ENCODE measurements at places on chromosomes 12 and 14. TPM values are rescaled to one million over a fixed set of nuclear protein-coding genes. Genes with fewer than 3 reads are reported as not detected.
A peak's percentile ranks its signal among the peaks of the same experiment; 100 is the strongest.

DNA sequence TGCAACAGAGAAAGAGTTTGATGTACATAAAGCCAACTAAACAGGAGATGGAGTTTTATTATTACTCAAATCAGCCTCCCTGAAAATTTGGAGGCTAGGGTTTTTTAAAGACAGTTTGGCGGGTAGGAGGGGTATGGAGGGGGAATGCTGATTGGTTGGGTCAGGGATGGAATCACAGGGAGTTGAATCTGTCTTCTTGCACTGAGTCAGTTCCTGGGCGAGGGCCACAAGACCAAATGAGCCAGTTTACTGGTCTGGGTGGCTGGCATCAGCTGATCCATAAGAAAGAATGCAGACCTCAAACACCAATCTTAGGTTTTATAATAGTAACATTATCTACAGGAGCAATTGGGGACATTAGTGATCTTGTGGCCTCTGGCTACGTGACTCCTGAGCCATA lies 64.9 kb downstream of the RIN3 start:
- DNase-seq, result no peak

GRCh38 chr14:103698380-103699260 lies 16.6 kb downstream of the XRCC3 start:
- DNase-seq, result peak; percentile 88

GRCh38 chr12:124621296-124621660 lies 53.9 kb upstream of the NCOR2 start:
- peak; percentile 94 for DNase-seq

GRCh38 chr12:25979059-25979458 lies 20.6 kb downstream of the RASSF8 start:
- no peak for DNase-seq

DNA sequence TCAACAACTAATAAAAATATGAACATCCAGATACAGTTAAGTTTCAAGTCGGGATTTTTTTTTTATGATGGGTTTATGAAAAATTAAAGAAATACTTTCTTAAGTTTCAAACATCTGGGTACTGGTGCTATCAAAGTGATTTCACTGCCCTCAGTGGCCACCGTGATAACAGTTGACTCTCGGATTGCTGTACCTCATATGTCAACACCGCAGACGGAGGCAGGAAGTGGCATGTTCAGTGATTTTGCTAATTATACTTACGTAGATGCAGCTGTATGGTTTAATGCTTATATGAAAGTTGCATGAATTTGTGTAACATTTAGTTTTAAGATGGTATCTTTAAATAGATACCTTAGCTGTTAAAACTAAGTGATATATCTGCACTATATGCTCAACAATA lies 20.8 kb upstream of the FBLN5 start:
- DNase-seq, result no peak

- no peak for DNase-seq
Observed at GRCh38 chr12:26627335-26627734, 205.7 kb downstream of the ITPR2 start.

DNA sequence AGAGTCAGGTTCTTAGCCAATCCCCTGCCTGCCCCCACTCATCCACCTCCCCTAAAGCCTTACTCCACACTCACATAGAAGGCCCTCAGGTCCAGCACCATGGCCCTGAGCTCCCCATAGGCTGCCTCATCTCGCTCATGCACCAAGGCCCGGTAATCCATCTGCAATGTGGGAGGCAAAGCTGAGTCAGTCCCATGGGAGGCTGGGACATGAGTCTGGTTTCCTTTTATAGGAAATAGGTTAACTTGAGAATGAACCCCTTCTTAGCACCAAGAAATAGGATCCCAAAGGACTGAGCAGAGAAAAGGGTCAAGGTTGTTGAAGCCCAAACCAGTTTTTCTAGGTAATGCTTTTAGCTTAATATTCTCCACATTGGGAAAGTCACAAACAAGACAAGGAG lies 2.1 kb upstream of the EMC9 start:
- no peak for DNase-seq

GRCh38 chr12:46534327-46534840 lies 161.8 kb upstream of the SLC38A2 start:
- no peak for DNase-seq

- no peak for DNase-seq
Observed at GRCh38 chr14:101878822-101879528, 85.4 kb upstream of the DYNC1H1 start.

GRCh38 chr14:81476816-81477215 lies 56.8 kb downstream of the SEL1L start:
- DNase-seq, result no peak

GRCh38 chr12:122117979-122118378 lies 39.4 kb downstream of the MLXIP start:
- no peak for DNase-seq

DNA sequence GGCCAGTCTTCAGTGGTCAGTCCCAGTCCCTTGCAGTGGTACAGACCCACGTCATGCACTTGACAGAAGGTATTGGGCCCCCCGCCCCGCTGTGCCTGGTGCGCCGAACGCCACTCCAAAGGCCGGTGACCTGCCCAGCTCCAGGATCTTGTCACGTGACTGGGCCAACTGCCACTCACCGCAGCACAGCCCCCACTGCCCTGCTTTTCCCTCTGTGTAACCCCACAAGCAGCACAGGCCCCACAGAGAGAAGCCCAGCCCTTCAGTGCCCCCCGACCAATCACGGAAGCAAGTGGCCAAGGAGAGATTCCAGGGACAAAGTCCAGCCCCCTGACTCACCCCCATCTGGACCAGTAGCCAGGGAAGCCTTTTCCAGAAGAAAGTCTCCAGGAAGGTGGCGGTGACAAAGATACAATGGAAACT lies 498 bp downstream of the GPR132 start:
- DNase-seq, result no peak

- no peak for DNase-seq
Observed at GRCh38 chr12:6376870-6377666, 1.7 kb upstream of the SCNN1A start.

GRCh38 chr12:104496336-104496735 lies 39.6 kb downstream of the CHST11 start:
- no peak for DNase-seq

DNA sequence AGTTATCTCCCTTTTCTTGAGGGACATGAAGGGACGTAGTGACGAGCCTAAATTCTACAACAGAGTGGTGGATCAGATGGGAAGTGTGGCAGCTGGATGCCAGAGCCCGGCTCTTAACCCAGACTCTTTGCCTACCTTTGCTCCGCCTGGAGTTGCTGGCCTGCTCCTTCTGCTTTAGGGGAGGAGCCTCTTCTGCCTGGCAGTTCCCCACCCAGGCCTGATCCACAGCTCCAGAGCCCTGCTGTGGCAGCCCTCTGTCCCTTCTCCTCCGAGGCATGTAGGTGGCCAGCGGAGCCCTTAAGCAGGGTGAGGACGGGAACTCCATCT lies 2.3 kb upstream of the PRPH start:
- DNase-seq, result no peak

GRCh38 chr12:107468182-107468581 lies 217.4 kb upstream of the PWP1 start:
- no peak for DNase-seq

DNA sequence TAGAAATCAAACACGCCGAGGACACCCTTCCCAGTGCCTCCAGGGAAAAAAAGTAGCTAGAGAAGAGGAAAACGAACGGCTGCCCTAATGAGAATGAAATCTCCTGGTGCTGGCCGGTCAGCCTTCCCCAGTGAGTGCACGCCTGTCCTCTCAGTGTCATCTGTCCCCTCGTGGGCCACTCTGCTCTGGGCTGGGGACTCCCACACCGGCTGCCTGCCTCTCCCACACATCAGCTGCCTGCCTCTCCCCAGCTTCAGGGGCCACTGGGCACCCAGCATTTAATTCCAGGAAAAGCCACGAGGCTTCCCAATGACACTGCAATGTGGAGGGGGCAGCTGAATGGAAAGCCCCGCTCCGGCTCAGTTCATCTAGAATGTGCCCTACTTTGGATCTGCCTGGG lies 59.0 kb downstream of the CCDC85C start:
- DNase-seq, result no peak

GRCh38 chr14:32594766-32595165 lies 265.7 kb downstream of the AKAP6 start:
- no peak for DNase-seq

DNA sequence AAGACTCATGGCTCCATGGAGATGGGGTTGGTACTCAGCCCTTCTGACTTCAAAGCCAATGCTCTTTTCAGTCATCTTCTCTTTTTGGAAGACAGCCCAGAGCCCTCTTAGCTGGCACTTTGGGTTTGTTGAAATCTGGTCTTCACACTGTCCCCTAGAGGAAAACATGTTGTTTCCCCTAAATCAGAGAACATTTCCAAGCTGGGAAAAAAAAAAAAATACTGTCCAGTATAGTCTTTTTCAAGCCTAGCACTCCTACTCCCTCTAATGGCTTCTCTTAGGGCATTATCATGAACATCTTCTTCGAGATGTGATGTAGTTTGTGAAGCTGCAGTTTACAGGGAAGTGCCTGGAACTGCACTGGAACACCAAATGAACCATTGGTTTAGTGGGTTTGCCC lies 3.0 kb upstream of the ZC3H14 start:
- no peak for DNase-seq

IFT81 gene
- total RNA-seq, result 6.8 TPM

ACYP1 gene
- 17.1 TPM for total RNA-seq

KRT71 gene
- 61.7 TPM for total RNA-seq

MIP gene
- not detected for total RNA-seq

NTF3 gene
- 2.2 TPM for total RNA-seq

IQSEC3 gene
- 0.10 TPM for total RNA-seq

VCPKMT gene
- 3.3 TPM for total RNA-seq

INHBC gene
- total RNA-seq, result not detected

NUDT14 gene
- 17.9 TPM for total RNA-seq

TRHDE gene
- 0.56 TPM for total RNA-seq

LIN7A gene
- total RNA-seq, result 0.34 TPM

SPIC gene
- total RNA-seq, result not detected
